ENCODE measurements at places on chromosomes 3 and 15.

- no peak for DNase-seq
Observed at GRCh38 chr3:149487598-149488197, 13.2 kb downstream of the TM4SF4 start.

GRCh38 chr3:195763843-195764825, 43.4 kb downstream of the MUC20 start:
- DNase-seq, result no peak

DNA sequence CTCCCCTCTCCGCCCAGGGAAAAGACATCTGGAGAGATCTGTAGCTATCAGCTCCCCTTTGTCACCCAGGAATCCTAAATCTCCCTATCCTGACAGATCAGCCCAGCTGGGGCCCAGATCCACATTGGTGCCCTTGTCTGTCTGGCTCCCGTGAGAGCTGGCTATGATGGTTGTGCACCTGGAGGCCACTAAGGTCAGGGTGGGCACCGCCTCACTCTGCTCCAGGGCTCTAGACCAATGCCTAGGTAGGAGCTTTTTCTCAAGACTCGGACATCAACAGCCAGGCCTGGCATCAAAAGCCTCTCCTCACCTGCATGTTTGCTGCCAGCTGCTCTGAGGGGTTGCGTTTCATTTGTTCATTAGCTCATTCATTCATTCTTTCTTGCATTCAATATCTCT, 142.7 kb downstream of the SMAD6 start:
- no peak for DNase-seq

- DNase-seq, result no peak
Observed at GRCh38 chr3:121914081-121914998, 20.1 kb downstream of the SLC15A2 start.

DNA sequence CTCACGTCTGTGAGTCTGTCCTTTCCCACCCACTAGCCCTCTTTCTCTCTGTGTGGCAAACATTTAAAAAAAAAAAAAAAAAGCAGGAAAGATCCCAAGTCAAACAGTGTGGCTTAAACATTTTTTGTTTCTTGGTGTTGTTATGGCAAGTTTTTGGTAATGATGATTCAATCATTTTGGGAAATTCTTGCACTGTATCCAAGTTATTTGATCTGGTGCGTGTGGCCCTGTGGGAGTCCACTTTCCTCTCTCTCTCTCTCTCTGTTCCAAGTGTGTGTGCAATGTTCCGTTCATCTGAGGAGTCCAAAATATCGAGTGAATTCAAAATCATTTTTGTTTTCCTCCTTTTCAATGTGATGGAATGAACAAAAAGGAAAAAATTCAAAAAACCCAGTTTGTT, 97.7 kb downstream of the GAP43 start:
- DNase-seq, result no peak

- DNase-seq, result peak; percentile 73
Observed at GRCh38 chr3:132874701-132875100, 152.5 kb upstream of the NPHP3 start.

DNA sequence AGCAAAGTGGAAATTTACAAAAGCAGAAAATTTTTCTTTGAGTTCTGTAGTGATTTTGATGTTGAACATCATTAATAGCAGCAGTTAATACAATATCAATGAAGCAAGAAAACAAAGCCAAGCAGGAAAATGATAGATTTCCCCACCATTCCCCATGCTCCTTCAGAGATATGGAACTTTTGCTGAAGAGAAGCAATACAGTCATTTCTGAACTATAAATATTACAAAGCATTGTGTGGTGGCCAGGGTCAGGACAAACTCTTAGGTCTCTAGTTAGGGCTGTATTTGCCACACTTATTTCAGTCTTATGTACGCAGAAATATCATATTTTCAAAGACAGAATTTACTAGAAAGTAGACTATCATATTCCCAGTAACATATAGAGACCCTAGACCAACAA, 88.8 kb upstream of the P3H2 start:
- no peak for DNase-seq

- DNase-seq, result no peak
Observed at GRCh38 chr3:193400304-193400703, 21.8 kb upstream of the ATP13A5 start.

Data from foreskin melanocyte (primary cell).